GM18507 (cell line): ENCODE measurements at places on chromosomes 6 and 20.

- DNase-seq, result no peak
These were observed 207.7 kb upstream of the DTNBP1 start for GRCh38 chr6:15870333-15871043.

GRCh38 chr6:98672681-98673475, 161.5 kb upstream of the POU3F2 start:
- DNase-seq, result no peak

DNA sequence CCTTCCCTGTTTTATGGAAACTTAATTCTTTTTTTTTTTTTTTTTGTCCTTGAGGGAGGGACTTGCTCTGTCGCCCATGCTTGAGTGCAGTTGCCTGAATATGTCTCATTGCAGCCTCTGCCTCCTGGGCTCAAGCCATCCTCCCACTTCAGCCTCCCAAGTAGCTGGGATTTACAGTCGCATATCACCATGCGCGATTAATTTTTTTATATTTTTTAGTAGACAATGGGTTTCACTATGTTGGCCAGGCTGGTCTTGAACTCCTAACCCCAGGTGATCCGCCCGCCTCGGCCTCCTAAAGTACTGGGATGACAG, 654 bp downstream of the TMEM14C start:
- DNase-seq, result no peak

- DNase-seq, result no peak
These were observed 150.8 kb downstream of the AHI1 start for GRCh38 chr6:135346747-135347146.

DNA sequence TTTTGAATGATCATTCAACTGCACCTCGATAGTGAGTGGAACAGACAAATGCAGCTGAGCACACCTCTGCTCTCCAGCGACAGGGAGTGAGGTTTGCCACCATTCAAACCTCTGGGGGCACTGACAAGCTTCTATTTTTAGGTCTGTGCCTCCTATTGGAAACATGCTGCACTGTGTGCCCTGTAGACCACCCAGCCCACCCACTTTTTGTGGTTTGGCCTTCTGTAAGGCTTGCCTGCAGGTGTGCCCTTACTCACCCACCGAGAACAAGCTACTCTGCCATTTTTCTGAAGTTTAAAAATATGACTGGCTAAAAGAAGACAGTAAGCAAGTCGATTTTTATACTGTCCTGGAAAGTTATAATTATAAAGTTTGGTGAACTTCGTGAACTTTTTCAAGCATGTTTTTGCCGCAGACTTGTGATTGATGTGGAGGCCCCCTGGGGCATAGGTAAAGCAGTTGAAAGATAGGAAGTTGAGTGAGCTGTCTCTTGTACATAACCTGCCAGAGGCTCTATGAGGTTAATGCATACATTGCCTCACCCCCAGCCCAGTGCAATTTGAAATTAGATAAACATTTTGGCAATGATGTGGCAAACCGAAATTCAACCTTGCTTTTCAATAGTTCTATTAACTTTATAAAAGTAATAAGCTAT, 53.8 kb downstream of the ADGRG6 start:
- no peak for DNase-seq

DNA sequence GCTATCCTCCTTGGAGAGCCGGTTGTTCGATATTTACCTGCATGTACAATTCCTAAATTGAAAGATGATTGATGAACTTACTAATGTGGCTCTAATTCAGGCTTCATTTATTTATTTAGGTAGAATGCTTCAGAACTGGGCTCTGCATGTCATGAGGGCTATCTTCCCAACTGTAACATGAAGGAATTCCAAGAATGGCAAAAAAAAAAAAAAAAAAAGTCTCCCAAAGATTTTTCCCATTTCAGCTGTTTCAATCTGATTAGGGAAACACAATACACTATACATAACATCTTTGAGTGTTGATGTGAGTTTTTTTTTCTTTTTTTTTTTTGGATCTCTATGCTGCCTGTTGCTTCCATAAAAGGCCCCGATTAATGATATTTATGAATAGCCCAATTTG, 120.1 kb upstream of the SHLD1 start:
- no peak for DNase-seq

DNA sequence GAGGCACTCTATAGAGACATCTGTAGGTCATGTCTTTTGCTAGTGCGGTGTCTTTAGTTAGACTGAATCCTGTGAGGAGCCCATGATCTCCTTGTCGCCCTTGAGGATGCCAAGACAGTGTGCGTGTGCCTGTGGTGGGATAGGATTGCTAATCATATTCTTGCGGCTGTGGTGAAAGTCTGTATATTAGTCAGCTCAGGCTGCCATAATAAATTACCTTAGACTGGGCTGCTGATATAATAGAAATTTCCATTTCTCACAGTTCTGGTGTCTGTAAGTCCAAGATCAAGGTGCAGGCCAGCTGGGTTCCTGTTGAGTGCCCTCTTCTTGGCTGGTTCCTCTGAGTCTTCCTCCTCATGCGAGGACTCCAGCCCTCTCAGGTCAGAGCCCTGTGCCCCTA, 141.2 kb downstream of the JARID2 start:
- no peak for DNase-seq

- DNase-seq, result no peak
These were observed 45.6 kb upstream of the ALDH8A1 start for GRCh38 chr6:134995536-134995935.

- DNase-seq, result no peak
These were observed 114.6 kb upstream of the HTR1E start for GRCh38 chr6:86822747-86823146.

DNA sequence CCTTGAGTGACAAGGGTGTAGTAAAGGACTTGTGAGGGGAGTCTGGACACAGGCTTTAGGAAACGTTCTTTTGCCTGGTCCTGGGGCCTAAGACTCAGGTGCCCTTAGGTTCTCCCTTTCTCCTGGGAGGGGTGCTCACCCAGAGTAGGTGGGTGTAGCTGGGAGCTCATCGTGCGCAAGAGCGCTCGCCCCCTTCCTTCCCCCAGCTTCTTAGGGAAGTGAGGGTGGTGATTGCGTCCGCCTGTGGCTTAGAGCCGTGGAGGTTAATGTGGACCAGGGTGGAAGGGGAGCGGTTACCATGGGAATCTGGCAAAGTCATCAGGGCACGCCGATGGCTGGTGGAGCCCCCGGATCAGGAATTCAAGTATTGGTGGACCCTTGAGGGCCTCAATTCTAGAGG, 3.3 kb upstream of the AARS2 start:
- no peak for DNase-seq

GRCh38 chr6:109526905-109527628, 44.0 kb upstream of the ZBTB24 start:
- peak; percentile 8 for DNase-seq

DNA sequence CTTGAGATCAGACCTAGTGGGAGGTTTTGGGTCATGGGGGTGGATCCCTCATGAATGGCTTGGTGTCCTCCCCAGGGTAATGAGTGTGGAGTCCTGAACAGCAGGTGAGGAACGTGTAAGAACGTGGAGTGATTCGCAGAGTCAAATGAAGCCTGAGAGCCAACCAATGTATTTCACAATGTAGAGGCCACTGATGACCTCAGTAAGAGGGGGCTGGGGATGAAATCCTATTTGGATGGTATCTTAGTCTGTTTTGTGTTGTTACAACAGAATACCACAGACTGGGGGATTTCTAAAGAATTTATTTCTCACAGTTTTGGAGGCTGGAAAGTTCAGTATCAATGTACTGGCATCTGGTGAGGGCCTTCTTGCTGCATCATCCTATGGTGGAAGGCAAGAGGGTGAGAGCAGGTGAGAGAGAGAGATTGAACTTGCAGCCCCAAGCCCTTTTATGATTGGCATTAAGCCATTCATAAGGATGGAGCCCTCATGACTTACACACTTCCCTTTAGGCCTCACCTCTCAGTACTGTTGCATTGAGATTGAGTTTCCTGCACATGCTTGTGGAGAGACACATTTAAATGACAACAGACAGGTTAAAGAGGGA, 47.3 kb upstream of the HIVEP1 start:
- no peak for DNase-seq

DNA sequence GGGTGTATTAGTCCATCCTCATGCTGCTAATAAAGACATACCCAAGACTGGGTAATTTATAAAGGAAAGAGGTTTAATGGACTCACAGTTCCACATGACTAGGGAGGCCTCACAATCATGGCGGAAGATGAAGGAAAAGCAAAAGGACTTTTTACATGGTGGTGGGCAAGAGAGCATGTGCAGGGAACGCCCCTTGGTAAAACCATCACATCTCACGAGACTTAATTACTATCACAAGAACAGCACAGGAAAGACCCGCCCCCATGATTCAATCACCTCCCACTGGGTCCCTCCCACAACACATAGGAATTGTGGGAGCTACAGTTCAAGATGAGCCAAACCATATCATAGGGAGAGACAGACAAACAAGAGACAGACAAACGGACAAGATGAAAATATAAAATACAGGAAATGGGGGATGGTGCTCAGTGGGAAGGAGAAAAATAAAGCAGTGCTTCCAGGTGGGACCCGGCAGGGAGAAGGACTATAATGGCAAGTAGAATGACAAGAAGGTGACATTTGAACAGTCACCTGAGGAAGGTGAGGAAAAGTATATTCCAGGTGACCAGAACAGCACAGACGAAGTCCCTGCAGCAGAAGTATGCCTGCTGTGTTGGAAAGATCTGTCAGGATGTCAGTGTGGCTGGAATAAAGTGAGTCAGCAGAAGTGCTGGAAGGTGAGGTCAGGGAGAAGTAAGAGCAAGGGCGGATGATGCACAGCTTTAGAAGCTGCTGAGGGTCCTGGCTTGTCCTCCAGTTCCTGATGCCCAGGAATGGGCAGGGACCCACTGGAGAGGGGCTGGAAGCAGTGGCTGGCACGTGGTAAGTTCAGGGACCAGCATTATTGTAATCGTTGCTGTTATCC, 61.1 kb downstream of the SLC2A10 start:
- no peak for DNase-seq

DNA sequence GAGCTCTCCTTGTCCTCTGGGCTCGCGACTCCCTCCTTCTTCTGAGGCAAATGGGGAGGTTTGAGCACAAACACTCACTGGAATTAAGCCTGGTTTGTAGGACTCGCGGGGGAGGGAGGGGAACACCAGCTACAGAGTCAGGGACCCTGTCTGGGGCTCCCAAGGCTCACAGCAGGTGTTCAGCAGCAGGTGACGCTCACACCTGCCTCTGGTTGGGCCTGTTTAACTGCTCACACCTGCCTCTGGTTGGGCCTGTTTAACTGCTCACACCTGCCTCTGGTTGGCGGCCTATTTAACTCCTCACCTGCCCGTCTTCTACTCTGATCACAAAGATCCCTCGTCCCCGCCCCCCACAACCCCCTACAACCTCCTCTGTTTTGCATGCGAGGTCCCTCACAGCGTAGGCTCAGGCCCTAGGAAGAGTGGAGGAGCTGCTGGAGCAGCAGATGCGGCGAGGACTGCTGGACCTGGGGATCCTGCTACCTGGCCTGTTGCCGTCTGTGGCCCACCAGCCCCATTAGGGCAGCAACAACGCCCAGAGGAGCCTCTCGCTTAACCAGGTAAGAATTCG, 181.9 kb downstream of the ERMARD start:
- no peak for DNase-seq

- DNase-seq, result peak; percentile 11
These were observed 990 bp downstream of the BPI start for GRCh38 chr20:38304845-38305447.

- no peak for DNase-seq
These were observed 8.2 kb downstream of the TRERF1 start for GRCh38 chr6:42443312-42444060.

- no peak for DNase-seq
These were observed 456.5 kb downstream of the EPHA7 start for GRCh38 chr6:92962846-92963245.

GRCh38 chr6:36334832-36335459, 1.7 kb downstream of the BNIP5 start:
- DNase-seq, result no peak

DNA sequence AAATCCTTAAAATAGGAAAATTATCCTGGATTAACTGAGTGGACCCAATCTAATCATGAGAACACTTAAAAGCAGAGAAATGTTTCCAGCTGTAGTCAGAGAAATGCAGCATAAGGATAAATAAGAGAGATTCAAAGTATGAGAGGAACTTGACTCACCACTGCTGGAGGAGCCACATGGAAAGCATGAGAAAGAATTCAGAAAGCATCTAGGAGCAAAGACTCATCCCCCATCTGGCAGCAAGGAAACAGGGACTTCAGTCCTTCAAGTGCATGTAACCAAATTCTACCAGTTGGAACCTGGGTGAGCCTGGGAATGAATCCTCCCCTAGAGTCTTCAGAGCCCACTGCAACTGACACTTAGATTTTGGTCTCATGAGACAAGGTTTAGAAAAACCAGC, 33.7 kb downstream of the RNF146 start:
- no peak for DNase-seq

DNA sequence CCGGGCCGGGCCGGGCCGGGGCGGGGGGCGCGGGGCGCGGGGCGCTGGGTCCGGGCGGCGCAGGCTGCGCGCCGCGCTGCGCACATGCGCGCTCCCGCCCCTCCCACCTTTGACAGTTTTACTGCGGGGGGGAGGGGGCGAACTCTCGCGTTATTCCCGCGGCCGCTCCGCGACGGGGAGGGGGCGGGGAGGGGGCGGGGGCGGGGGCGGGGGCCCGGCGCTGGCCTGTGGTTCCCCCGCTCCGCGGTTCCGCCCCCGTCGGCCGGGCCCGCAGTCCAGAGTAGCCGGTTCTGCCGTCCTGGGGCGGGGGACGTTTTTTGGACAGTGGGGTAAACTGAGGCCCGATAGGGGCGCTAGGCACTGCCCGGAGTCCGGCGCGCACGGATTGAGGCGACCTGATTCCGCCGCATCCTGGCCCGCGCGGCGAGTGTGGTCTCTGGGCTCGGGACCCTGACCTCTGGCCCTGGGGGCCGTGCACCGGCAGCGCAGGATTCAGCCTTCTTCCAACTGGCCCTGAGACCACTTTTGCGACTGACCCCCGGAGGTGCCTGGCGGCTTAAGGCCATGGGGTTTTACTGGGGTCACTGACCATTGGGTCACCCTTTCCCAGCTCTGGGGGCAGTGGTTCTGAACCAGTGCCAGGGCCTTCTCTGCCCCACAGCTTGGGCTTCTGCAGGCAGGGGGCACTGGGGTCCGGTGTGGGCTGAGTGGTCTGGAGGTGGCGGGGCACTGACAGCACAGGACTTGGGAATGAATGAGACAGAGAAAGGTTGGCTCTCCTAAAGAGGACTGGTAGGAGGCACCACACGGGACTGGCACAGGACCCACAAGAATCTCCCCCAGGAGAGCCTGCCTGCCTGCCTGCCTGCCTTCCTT, at the start of gene ZNF512B:
Gene ZNF512B, minus strand, starts transcription at position 93 of the 876 bp plus-strand sequence. CDS start 1,980 bp downstream, outside the sequence.
- no peak for DNase-seq

DNA sequence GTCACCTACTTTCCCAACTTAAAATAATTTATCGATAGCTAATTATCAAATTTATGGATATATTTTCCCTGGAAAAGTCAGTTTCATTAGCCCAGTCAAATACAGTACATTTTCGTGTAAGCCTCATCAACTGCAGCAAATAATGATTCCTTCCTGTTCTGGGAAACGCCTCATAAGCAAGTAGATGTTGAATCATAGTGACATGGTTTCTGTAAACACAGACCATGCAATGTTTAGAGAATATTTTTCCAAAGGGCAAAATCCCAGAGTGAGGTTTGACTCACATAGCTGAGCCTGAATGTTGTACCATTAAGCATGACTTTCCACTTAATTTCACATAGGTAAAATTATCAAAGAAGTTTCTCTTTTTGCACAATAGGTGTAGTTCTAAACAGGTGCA, 16.7 kb upstream of the VNN1 start:
- no peak for DNase-seq

- DNase-seq, result no peak
These were observed 27.4 kb downstream of the DDO start for GRCh38 chr6:110387986-110388385.
